ENCODE measurements at places on chromosomes 3 and 15.

GRCh38 chr3:151620071-151620470 is 113.7 kb upstream of the AADACL2 start:
- DNase-seq: no peak

DNA sequence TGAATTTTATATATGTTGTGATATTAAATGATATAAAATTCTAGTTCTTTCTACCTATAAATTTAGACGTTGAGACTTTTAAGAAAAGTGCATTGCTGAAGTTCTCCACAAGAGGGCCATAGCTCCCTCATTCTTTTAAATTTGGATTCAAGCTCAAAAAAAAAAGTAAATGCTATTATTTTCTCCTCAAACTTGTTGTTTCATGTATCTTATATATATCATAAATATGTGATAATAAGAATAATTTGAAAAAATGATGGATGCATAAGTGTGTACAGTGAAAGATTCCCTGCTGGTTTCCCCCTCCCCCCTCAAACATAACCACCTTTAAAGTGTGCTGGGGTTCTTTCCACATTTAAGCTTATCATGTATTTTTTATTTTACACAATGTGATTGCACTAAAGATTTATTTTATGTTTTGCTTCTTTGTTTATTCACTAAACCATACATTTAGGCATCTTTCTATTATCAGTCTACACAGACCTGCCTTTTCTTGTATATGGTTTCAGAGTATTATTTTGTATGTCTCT is 769.4 kb upstream of the GOLIM4 start:
- no peak for DNase-seq

GRCh38 chr3:35409991-35410390 is 229.3 kb upstream of the ARPP21 start:
- DNase-seq: no peak

GRCh38 chr15:70200511-70201424 is 103.1 kb upstream of the TLE3 start:
- DNase-seq: no peak

DNA sequence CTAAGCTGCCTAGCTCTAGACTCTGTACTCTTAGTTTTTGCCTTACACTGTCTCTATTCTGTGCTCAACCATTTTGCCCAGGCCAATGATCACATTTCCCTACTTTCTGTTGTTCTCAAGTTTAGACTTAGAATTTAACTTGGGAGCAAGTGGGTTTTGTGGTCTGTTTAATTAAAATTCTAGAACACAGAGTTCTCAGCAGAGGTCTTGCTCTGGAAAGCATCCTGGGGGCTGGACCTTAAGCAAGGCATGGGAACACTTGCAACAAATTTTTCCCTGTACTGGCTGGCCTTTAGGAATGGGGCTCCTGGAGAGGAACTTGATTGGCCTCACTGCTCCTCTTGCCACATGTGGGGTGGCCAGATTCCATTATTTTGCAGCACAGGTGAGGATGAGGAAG is 236.3 kb upstream of the LRTM1 start:
- no peak for DNase-seq

DNA sequence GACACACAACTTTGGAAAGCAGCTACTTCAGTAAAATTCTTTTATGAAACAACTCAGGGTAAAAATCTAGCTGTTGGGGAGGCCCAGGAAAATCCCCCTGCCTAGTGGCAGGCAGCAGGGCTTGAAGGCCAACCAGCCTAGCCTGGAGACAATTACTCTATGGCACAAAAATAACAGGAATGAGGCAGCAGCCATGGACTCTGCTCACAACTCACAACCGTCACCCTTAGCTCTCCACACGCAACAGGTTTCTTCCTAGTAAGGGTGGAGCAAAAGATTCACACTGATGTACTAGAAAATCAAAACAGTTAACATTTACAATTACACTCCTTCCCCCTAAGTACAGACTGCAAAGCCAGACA is 530 bp upstream of the FBXL22 start:
- DNase-seq: no peak

GRCh38 chr3:15325228-15325627 is 7.2 kb downstream of the SH3BP5 start:
- DNase-seq: no peak

DNA sequence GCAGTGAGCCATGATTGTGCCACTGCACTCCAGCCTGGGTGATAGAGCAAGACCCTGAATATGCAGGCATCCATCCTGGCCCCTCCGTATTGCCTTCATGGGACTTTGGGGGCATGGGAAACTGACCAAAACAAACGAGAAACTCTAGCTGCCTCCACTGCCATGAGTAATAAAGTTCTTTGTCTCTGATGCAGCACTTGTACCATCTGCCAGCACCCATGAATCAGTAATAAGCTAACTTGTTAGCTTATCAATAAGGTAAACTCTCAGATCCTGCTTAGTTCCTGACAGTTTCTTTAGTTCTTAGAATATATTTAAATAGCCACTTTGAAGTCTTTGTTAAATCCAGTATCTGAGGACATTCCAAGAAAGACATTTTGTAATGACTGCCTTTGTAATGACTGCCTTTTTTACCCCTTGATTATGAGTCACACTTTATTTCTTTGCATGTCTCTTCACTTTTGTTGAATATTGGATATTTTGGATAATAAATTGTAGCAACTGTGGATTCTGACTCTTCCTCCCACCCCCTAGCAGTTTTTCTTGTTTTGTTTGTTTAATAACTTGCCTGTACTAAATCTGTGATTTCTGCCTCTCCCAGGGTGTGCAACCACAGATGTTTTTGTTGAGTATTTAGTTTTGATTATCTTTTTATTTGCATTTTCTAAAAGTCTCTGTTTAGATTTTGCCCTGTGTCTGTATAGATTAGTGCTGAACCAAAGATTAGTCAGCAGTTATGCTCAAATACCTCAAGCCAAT is 136.9 kb downstream of the HCN4 start:
- DNase-seq: no peak

DNA sequence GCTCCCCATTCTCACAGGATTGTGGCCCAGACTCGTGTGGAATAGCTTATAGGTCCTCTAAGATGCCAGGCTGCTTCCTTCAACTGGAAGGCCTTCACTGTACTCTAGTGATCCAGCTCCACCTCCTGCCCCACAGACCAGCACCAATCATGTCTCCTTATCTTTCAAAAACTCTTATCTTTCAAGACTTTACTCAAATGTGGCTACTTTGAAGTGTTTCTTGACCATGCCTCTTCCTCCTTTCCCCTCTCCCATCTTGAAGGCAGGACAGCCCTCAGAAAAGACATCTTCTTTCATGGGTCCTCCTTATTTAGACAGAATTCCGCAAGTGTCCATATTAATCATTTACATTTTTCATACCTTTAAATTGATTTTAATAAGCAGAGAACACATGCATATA is 142.3 kb downstream of the CHST2 start:
- DNase-seq: no peak

DNA sequence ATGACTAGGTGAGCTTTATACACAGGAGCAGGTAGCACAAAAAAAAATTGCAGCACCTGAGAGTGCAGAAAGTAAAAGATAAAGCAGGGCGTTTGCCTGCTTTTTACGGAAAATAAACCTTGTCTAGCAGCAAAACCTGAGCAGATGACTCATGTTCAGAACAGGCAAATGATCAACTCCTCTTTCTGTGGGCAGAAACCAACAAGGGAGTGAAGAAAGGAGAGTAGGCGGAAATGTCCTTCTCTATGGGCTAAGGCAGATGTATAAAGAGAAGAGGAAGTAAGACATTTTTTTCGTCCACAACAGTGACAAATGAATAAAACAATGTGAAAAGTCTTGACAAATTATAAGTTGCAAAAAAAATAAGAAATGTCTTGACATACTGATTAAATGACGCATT is 24.5 kb upstream of the GMNC start:
- no peak for DNase-seq

GRCh38 chr3:67719333-67719732 is 64.9 kb upstream of the SUCLG2 start:
- no peak for DNase-seq

- DNase-seq: no peak
These were observed 262.0 kb upstream of the KCNH8 start for GRCh38 chr3:18886331-18886730.

DNA sequence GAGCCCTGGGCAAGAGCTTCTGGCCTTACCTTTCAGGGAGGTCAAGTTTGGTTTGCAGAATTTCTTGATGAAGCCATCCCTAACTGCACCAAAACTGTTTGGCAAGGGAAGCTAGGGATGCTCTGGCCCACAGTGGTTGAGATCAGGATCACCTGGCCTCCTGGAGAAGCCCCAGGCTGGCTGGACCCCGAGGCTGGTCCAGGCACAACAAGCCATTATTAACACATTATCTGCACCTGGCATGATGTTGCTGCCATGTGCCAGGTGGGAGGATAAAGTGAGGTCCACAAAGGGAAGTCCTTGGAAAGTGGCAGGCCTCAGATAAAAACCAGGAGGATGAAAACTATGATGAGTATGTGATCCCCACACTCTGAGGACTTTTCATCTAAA is 35.9 kb upstream of the DUSP7 start:
- DNase-seq: no peak

DNA sequence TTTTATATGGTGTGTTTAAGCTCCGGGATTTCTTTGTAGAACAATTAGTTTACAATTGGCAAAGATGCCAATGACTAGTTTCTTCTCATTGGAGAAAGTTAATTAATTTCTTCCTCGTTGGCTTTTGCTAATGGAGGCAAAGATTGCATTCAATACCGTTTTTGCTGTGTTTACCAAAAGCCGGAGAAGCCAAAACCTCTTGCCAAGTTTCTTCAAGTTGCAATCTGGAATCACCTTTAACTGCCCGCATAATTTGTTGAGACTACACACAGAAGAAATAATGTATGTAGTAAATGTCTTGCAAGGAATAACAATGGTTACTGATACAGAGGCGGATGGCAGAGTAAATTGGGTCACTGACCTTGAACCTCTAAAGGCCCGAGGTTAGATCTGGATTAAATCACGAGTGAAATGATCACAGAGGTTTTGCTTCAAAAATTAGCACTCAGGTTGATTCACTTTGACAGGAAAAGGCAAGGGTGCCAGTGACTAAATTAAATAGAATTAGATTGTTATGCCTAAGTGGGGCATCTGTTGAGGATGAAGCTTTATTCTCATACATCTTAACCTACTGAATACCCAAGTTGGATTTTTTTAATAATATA is 732.1 kb upstream of the NR2F2 start:
- DNase-seq: no peak

DNA sequence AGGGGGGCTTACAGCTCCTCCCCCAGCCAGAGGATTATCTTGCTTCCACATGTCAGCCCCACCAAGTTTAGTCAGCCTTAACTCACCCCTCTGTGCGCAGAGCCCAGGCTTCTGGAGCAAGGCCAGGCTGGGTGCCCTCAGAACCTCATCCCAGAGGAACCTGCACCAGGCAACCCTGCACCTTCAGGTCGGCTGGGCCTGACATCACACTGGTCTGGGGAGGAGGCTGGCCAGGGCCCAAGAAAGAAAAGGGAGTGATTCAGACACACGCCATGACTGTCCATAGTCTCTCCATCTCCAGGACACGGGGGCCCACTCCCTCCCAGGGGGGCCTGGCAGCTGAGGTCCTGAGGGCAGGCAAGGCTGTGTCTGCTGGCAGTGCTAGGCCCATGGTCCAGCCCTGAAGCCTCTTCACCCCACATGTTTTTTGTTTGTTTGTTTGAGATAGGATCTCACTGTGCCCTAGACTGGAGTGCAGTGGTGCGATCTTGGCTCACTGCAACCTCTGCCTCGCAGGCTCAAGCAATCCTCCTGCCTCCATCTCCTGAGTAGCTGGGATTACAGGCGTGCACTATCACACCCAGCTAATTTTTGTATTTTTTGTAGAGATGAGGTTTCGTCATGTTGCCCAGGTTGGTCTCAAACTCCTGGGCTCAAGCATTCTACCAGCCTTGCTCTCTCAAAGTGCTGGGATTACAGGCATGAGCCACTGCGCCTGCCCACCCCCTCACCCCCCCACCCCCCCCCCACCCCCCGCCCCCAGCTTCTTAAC is 11.1 kb downstream of the TNK2 start:
- no peak for DNase-seq

DNA sequence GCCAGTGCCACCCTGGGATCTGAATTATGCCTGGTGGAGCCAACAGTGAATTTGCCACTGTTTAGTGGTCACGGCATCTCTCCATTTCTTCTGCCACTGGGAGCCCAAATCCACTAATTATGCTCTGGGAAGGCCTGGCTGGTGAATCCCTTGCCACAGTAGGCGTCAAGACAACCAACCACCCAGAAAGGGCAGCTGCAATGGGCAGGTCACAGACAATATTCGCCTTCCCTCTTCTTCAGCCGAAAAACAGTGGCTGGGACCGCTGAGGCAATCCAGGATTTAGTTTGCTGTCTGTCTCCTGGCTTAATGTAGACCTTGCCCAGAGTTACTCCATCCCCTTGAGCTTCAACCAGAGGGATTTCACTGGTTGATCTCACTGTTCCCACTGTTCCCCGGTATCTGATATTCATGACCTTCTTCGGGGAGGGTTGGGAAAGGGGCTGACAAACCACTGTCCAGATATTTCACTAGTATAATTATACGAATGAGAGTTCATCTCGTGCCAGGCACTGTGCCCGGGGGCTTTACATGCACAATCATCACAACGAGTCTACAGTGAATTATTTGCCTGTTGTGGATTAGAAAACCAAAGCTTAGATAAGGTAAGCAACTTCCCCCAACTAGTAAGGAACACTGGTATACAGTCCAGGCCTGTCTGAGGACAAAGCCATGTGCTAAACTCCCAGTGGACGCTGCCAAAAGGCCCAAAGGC is 49.9 kb upstream of the RAB6B start:
- DNase-seq: no peak

DNA sequence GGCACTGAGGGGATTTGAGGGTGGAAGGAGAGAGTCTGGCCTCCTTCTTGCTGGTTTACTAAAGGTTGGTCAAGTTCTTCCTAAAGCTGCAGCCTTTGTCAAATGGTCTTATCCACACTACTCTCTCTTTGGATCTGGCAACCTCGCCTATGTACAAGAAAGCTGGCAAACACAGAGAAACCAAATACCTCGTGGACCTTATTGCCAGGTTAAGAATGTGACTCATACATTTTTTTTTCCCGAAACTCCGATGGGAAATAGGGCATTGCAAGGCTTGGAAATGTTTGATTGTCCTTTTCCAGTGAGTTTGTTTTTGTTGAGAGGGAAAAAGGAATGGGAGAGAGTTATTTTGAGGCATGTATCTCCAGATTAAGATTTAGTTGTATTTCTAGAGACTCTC is 13.9 kb downstream of the EOMES start:
- DNase-seq: no peak

GRCh38 chr3:161028555-161029153 is 76.5 kb downstream of the B3GALNT1 start:
- no peak for DNase-seq

GRCh38 chr3:29281344-29282241 is 722 bp downstream of the RBMS3 start:
- no peak for DNase-seq

All from amygdala (tissue), 56 donors.